Activated T-helper 9 cell treated with anti-CD3 and anti-CD28 coated beads, Interleukin-2, amount 50 U/mL, for 16 hours (primary cell): ENCODE measurements at places on chromosomes 16 and 17.

DNA sequence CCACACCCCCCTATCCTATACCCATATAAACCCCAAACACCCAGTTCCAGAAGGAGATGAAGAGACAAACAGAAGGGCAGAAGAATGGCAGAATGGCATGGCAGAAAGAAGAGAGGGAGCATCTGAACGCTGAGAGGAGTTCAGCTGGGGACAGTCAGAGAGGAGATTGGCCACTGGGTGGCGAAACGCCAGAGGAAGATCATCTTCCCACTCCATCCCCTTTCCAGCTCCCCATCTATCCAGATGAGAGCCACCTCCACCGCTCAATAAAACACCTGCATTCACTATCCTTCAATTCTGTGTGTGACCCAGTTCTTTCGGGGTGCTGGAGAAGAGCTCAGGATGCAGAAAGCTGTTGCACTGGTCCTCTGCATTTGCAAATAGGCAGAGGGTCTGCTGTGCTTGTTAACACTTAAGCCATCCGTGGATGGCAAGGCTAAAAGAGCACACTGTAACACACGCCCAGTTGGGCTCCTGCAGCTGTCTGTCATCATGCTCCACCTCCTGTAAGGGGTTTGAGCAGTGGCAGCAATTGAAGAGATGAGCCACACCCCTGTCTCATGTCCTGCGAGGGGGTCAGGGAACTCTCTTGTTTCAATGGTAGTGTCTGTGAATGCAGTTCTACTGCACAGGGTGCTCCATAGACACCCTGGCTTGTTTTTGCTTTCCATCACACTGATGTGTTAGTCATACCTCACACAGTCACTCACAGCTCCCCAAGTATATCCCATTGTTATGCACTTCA is 1034.8 kb upstream of the RBFOX1 start:
- DNase-seq, result no peak

DNA sequence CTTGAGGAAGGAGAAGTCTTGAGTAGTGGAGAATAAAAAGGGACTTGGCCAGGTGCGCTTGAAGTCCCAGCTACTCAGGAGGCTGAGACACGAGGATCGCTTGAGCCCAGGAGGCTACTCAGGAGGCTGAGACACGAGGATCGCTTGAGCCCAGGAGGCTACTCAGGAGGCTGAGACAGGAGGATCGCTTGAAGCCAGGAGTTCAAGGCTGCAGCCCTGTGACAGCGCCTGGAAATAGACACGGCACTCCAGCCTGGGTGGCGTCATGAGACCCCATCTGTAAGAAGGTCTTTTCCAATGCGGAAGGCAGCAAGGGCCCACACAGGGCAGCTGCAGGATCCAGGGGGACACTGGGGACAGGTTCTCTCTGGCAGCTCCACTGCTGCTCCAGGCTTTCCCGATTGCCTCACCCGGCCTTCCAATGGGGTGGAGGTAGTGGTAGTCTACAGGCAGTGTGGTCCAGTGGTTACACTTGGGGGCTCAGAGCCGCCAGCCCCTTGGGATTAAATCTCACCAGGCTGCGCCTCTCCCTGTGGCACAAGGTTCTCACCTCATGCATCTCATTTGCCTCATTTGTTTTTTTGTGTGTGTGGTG is 143.4 kb downstream of the SEC14L1 start:
- no peak for DNase-seq

- no peak for DNase-seq
Observed at GRCh38 chr16:86087011-86087895, 188.3 kb downstream of the IRF8 start.

DNA sequence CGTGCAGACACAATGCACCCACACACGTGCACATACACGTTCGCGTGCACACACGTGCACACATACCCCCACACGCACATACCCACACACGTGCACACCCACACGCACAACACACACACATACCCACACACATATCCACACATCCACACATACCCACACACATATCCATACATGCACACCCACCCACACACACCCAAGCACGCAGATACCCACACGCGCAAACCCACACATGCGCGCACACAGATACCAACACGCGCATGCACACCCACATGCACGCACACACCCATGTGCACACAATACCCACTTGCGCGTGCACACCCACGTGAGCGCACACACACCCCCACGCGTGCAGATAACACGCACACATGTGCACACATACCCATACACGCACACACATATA is 26.8 kb upstream of the PVALEF start:
- DNase-seq, result no peak
